Activated gamma-delta T cell treated with Interleukin-2 at 50 U/mL for 16 hours (primary cell): ENCODE measurements at places on chromosomes 4 and X.

DNA sequence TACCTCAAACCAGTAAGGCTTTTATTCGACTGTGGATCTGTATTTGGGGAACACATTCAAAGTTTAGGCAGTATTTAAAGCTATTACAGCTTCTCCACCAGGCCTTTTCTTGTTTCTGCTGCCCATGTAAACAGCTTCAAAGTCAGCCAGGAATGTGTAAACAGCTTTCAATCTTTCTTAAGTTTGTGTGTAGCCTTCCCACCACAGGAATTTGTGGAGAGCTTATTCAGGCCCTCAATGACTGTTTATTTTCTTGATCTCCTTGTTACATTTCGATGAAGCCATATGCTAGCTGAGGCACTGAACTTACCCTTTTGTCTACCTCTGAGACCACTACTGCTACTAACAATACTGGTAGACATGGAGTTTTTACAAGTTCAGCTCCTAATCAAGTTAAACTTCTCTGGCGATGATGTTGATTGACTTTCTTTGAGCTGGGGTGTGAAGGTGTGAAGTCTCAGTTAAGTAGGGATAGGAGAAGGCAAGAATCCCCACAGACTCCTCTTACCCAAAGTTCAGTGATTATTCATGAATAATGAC is 72.6 kb downstream of the NWD2 start:
- no peak for DNase-seq

DNA sequence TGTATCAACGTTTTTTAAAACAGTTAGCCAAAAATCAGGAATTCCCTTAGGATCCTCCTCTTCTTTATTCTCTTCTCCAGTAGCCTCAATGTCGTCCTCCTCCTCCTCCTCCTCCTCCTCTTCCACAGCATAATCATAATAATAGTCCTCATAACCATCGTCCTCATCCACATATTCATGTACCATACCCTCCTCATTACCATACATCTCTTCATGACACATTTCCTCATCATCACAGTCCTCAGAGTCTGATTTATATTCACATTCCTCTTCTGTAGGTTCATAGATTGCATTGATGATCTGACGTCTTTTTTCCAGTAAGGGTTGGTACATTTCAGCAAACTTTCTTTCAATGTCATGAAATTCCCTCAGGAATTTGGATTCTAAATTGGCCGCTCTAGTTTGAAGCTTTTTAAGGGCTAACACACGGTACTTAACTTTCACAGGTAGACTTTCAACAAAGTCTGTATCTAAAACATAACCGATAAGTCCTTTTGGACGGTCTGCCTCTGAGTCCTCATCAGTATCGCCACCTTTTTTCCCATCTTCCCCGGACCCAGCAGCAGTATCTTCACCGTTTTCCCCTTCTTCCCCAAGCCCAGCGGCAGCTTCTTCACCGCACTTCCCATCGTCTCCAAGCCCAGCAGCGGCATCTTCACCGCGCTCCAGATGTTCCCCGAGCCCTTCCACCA is 771 bp downstream of the NAP1L2 start:
- no peak for DNase-seq

DNA sequence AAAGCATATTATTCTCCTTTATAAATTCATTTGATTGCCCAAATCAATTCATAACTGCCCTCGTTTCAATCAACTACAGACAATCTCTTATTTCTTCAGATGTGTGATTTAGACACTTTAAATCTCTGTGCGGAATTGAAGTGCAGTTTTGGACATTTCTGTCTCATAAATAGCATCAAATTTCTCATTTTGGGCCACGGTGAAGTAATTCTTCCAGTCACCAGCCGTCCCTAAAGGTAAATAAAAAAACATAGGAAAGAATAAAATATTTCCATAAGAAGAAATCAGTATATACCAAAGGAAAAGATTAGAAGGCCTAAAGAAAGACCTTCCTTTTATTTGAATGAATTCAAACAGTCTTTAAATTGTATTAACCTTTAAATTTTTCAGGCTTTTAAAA is 33.4 kb downstream of the SULT1B1 start:
- no peak for DNase-seq

DNA sequence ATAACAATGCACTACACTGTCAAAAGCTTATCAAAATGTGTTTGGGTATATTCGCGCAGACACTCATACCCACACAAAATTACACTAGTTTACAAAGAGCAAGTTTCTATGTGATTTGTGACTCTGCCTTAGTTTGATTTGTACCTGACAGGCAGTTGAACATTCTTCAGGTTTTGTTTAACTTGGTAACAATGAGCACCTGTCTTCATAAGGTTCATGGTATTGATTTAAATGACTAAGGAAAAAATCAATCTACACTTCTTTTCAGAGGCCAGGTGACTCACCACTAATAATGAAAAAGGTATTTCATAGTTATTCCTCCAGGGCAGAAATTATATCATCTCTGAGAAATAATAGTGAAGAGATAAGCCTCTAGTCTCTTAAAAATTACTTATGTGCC is 1114.6 kb upstream of the AGA start:
- DNase-seq = no peak

- no peak for DNase-seq
Measured at GRCh38 chrX:16082470-16083085, 40.8 kb upstream of the GRPR start.

- DNase-seq = no peak
Measured at GRCh38 chr4:11281720-11282119, 147.0 kb downstream of the HS3ST1 start.

DNA sequence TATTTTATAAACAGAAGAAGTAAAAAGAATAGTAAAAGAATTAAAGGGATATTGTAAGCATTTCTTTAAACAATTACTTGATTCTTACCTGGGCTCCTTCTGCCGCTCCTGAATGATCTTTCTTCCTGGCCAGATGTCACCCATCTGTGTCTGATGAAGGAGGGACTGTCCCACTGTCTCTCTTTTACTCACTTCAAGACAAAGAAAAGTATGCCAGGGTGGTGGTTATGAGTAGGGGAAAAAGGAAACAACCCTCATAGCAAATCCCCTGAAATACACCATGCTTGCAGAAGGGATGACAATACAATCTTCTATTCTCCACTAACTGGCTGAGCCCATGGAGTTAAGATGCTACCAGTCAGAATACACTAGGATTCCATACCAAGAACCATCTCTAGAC is 31.1 kb downstream of the SYTL4 start:
- DNase-seq = no peak

DNA sequence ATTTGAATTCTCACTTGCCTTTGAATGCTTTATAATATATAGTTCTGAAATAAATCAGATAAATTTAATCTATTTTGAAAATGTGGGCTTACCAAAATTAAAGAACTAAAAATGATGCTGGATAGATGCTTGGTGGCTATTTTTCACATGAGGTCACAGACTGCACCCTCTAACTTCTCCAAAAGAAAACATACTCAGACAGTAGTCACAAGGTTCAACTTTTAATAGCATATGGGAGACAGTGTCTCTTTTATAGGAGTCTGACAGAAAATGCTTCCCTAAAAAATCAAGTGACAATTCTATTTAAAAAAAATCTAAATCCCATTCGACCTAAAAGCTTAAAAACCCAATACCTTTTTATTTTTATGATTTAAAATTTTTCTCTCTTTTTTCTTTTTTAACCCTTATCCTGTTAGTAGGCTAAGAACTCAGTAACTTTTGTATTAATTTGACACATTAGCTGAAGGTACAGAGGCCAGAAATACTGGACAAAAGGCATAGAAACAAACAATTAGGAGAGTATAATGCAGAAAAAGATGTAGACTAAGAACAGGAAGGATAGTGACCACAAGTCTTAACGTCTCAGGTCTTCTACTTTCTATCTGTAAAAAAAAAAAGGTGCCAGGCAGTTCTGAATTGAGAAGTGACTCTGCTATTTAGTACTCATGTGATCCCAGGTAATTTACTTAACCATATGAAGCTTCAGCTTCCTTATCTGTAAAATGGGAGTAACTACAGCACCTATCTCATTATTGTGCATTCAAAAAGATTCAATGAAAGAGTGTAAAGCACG is 7.6 kb downstream of the TIGD4 start:
- DNase-seq = no peak

GRCh38 chr4:151555151-151555945 is 146.4 kb downstream of the FHIP1A start:
- no peak for DNase-seq

DNA sequence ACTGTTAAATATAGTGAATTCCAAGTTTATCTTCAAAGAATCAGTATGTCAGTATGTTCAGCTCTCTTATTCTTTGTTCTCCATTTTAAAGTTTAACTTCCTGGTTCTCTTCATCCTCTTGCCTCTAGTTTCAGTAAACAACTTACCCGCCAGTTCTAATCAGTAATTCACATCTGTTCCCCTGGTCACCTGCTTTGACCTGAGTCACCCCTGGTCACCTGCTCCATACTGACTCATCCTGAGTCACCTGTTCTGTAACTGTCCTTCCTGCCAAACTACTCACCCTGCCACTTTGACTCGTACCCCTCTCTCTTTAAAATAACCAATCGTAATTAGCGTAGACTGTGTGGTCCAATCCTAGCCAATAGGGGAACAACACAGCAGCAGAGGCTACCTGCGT is 992.7 kb upstream of the HS3ST1 start:
- no peak for DNase-seq

DNA sequence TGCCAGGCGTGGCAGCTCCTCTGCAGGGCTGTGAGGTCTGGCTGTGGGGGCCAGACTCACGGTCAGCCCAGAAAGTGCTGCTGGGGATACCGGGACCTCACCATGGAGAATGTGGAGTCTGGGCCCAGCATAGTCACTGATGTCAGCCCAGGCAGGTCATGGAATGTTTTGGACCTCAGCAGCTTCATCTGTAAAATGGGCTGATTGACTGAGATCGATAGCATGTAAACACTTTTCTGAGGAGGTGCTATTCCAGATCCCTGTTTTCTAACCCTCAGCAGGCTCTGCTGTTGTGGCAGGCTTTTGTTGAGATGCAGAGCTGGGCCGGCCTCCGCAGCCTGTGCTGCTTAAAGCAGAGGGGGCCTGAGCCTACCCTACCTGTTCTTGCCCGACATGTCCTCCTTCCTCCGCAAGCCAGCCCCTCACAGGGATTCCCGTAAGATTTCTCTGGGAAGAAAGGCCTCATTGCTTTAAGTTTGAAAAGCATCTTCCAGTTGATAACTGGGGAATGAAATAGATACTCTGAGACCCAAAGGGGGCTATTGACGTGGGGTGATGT is 38.3 kb upstream of the HGFAC start:
- DNase-seq = no peak

DNA sequence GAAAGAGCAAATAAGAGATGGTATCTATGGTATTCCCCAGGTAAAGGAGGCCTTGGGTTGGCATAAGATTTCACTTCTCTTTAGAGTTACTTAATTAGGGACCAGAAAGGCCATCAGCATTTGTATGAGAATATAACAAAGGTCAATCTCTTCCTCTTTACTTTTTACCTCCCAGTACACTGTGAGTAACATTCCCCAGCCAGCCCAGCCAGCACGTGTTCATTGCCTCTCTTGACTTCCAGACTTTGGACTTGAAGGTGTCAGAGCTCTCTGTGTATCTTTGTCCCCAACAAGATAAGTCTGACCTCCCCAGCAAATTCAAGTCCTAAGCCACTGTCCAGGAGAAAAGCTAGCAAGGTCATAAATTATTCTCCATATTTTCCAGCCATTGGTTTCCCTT is 110.5 kb downstream of the AR start:
- no peak for DNase-seq

- DNase-seq = no peak
Measured at GRCh38 chr4:181701214-181701613, 542.0 kb upstream of the TENM3 start.

DNA sequence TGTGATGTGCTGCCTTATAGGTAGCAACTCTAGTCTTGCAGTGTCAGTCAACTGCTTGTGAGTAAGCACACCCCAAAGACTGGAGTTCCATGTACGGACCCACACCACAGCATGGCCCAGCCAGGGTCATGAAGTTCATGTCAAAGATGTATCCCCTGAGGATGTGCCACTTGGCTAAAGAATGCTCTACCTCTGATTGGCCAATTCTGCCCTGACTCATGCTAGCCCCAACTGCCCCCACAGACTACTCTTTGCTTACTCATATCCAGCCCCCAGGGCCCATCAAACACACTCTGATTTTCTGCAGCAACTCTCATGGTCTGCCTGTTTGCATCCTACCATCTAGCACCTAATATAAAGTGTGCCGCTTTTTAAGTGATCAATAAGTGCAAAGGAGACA is 62.5 kb downstream of the CHRDL1 start:
- DNase-seq = no peak

- DNase-seq = no peak
Measured at GRCh38 chr4:144208074-144208473, 67.6 kb upstream of the GYPA start.

DNA sequence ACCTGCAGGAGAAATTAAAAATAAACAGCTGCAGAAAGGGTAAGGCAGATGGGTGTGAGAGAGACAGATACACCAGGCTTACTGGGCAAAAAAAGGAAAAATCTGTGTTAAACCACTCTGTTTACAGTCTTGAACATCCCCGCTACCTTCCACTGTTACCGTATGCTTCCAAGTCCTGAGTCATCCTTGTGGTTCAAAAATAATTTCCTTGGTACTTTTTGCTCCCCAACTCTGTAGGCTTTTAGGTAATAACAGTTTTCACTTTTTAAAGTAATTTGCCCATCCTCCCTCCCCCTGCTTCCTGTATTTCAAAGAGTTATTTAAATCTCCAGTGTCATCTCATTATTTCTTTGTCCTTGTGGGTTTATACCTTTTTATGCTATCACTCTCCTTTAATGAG is 210.1 kb upstream of the FAT4 start:
- DNase-seq = no peak

- no peak for DNase-seq
Measured at GRCh38 chr4:151703401-151703800, 57.4 kb downstream of the GATB start.

DNA sequence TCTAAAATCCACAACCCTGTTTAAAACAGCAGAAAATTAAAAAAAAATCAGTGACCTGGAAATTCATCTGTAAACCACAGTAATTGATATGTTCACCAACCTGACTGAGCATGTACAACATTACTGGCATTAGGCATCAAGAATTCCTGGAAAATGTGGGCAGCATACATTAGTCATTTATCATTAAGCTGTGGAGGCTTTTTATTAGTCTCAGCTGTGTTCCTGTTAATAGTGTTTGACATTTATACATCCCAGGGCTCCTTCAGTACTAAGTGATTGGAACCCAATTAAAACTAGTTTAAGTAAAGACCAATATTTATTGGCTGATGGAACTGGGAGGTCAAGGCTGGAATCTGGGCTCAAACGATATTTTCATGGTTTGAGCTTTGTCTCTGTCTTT is 227.3 kb upstream of the GIMD1 start:
- DNase-seq = no peak

DNA sequence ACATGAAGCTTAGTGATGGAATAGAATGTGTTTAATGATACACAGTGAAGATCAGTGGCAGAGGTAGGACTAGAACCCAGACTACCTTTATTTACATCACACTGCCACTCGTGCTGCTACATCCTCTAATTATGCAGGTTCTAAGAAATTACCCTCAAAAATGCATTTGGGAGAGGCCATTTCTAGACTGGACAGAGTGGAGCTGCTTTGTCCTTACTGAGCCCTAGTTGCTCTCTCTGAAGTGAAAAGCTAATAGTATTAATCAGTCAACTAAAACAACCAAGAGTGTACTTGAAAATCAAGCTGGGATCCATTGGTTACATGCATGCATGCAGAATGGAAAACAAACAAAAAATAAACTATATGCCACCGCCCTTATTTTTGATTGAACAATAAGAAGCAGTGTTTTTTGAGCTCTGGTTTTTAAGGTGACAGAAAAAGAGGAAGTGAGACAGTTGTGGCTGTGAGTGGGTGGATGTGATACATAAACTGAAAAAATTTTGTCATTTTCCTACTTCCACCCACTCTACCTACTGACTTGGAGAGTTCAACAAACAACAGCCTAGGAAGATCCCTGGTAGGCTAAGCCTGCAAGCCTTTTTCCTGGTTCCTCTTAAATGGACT is 6.8 kb upstream of the VSIG4 start:
- DNase-seq = no peak
